EL (cell line): ENCODE measurements at places on chromosomes 3 and 15.
A peak's percentile ranks its signal among the peaks of the same experiment; 100 is the strongest.

DNA sequence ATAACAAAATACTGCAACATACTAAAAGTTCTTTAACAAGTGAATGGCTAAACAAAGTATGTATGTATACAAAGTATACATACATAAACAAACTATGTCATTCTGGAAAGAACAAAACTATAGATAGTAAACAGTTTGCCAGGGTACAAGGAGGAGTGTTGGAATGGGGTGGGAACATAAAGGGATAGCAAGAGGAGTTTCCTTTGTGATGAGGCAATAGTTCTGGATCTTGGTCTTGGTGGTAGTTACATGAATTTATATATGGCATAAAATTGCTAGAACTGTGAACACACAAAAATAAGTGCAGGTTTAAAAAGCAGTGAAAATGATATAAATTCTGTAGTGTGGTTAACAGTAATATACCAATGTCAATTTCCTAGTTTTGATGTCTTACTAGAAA, 22.0 kb downstream of the ZNF148 start:
- no peak for DNase-seq

- no peak for DNase-seq
Measured at GRCh38 chr3:159806412-159806811, 182.2 kb upstream of the IL12A start.

DNA sequence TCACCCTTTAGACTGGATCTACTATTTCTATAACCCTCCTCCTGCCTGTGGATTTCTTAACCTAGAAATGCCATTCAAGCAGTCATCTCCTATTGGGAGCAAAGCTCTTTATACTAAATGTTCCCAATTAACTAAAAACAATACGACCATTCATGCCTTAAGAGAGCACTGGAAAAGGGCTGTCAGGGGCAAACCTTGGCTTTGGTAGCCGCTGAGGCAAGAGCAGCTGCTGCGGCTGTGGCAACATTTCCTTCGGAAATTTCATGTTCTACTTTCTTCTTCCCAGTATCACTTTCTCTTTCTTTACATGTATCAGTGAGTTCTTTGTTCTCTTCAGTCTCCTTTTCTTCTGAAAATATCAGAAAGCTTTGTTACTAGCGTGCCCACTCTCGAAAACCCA, 56.3 kb upstream of the CSPG5 start:
- no peak for DNase-seq

DNA sequence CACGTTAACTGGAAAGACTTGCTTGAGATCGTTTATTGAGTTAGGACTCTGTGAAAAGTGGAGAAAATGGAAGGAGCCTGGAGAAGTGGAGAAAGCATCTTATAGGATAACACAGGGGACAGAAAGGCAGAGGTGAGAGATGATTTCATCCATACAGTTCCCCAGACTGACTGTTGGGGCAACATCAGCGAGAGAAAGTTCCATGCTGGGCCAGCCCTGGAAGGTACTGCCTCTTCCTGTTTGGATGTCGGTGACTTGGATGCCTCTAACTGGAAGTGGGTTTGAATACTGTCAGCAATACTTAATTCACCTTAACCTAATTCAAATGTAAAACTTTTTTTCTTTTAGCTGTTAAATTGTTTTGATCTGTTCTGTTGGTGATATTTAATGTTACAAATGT, 32.3 kb downstream of the ATP13A5 start:
- DNase-seq, result no peak

DNA sequence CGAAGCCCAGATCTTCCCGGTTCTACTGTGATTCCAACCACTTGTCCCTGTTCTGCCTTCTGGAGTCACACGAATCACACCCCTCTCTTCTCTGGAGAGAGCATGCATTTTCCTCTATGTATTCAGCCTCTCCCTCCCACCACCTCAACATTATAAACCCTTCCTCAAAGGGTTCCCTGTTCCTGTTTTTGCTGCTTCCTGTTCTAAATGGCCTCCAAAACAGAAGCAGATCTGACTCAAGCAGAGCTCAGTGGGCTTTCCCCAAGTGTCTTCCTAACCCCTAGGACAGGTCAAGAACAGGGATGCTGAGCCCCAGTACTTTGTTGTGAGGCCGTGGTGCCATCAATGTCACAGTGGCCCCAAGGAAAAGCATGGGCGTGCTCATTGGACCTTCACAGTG, 75.7 kb upstream of the ARNT2 start:
- no peak for DNase-seq

DNA sequence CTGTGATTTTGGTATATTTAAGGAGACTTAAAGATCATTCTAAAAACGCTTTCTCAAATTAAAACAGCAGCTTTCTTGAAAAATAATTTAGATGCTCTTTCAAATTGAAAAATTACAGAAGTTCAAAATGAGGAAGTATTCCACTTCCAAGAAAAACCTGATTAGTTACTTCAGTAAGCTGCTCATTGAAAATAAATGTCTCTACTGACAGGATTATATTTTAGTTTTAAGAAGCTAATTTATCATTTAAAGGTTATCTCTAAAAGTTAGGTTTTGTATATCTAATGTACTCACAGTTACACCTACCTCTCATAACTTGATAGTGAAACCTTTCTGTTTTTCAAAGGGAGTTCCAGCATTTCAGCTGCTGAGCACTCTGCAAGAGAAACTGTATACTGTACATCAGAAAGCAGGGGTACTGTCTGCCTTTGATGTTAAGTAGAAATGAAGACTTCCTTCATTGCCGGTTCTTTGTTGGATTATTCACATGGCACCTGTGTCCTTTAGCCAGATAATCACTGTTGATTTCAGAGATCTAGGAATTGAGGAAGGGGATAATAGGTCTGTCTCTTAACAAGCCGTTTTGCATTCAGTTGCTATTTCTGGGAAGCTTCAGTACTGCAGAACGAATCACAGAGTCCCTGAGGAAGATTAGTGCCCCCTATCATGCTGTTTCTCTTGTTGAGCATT, 161.6 kb downstream of the TCF12 start:
- no peak for DNase-seq

DNA sequence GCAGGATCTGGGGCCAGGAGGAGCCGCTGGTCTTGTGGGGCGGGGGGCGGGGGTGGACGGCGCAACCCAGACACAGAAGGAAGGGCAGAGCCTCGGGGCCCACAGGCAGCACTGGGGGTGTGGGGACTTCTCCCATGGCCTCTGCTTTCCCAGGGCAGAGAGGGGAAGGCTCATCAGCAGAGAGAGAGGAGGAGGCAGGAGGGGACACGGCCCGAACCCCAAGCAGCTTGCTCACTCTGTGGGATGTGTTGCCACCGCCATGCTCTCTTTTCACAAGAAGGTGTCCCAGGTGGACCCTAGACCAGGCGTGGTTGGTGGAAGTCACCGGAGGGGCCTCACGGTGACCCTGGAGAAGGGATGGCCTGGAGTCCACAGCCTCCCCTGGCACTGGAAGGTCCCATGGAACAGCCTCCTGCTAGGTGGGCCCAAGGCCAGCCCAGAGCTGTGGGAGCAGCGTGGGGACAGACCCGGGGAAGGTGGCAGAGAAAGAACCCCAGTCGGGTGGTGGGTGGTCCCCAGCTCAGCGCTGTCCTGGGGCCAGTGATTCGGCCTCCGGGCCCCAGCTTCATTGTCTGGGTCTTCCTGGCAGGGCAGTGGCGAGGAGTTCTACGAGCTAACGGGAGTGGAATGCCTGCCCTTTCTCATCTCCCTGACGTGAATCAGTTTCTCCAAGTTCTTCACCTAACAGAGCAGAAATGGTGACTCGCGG, 46.8 kb upstream of the PCSK6 start:
- no peak for DNase-seq

DNA sequence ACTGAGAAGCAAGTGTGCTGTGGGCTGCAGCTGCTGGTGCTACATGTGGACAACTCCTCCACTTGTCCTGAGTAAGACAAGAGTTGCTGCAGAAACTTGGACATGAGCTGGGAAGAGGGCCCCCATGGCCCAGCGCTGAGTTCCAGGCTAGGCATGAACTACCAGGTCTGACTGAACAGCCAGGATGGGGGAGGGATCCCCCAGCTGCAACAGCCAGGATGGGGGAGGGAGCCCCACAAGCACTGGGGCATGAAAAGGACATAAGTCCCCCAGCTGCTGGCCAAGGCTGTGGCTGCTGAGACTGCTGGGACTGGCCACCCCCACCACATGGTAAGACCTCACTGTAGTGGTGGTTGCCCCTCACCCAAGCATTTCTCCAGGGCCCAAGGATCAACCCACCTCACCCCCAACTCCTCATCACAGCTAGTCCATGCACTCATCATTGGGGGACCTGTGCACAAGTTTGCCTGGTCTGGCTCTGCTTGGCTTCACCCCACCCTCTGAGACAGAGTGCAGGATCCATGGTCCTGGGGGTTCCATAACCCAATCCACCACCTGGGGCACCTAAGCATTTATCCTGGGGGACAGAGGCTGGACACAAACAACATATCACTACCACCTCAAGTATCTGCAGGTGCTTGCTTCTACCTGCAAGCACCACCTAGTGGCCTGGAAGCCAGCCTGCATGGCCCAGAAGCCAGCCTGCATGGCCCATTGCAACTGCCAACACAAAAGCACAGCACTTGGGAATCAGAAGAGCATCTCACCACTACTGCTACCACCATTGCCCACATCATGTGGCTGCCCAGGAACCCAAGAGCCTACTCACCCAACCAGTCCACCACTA, 84.5 kb upstream of the STT3B start:
- DNase-seq, result peak; percentile 10

DNA sequence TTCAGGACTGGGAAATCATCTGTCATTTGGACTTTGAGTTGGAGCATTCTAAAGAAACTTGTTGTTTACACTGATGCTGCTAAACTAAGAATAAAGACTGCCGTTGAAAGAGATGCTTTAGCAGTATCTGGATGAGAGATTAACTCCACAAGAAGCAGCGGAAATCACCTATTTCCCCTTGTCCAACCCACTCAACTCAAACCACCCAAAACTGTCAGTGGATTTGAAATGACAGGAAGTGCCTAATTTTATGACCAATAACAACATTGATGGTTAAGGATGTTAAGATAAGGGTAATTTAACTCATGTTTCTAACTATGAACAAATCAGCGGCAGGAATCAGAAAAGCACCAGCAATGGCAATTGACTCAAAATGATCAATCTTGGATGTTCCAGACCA, 110.8 kb upstream of the NR2F2 start:
- DNase-seq, result no peak

DNA sequence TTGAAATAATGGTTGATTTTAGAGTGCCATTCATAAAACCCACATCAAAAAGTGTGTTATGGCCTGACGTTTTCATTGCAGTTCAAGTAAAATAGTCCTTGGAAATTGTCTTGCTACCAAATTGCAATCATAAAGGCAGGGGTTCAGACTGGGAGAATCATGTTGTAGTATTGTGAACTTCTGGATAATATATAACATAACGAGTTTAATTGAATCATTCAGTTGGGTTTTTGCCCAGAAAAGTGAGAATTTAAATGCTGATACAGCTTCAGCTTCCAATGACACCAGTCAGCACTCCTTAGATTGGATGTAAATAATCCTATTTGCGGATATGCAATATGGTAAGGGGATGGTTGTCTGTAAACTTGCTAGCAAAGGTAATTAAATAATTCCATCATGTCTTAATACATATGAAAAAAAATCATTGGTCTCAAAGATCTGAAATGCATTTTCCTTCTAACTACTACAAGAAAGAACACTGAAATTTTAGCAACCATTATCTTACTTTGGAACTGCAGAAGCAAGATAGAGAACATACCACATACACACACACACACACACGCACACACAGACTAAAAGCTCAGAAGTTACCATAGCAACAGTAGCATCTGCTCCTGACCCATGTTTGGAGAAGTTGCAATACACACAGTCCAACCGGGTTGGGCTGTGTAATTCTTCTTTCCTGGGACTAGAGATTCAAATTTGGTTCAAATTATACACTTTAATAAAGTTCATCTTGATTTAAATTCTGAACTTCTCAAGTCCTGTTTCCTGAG, 686.2 kb upstream of the NR2F2 start:
- DNase-seq, result no peak

DNA sequence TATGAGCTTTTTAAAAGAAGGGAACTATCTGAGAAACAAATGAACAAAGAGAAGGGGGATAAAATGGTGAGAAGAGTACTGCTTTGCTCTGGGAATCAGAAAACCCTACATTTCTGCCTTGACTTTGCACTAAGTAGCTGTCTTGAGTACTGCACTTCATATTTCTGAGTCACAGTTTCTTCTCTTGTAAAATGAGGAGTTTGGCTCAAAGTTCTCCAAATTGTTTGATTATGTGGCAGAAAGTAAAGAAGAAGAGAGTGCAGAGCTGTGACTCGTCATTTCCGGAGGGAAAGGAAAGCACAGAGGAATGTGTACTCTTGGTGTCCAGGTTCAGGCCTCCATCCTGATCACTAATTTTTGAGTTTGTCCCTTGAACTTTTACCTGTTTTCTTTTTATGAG, 54.7 kb downstream of the TP63 start:
- peak; percentile 85 for DNase-seq

DNA sequence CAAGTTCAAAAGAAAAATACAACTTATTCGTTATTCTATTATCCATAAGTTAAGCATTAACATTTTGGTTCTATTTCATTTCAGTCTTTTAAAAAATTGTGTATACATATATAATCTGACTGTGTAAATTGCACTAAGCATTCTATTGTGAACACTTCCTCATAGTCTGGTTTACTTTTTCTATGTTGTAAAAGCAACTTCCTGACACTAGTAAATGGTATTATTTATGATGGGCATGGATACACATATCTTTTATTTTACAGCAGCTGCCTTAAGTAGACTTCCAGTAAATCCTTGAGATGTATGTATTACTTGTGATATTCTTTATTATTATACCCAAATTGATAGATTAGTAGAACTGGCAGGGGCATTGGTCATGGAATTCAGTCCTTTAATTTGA, 58.2 kb downstream of the FNDC3B start:
- no peak for DNase-seq

- DNase-seq, result no peak
Measured at GRCh38 chr3:81741216-81741615, 20.2 kb downstream of the GBE1 start.

DNA sequence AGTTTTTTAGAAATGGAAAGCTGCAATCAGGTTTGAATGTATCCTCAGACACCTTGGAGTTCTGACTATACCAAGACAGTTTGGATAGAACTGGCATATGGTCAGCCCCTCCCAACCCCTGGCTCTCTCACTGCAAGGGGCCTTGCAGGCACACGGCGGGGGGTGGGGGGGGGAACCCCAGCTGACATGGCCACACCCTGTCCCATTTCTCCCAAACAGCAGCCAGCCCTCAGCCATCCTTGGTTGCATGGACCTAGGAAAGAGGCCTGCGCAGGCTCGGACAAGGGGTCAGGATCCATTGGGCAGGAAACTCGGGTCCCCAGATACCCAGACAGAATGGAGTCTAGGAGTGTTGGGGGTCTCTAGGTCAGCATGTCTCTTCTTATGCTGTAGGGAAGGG, 14.5 kb downstream of the CAND2 start:
- no peak for DNase-seq

- no peak for DNase-seq
Measured at GRCh38 chr15:68715111-68715510, 105.6 kb downstream of the ANP32A start.
